ENCODE measurements at places on chromosomes 7 and 10.

DNA sequence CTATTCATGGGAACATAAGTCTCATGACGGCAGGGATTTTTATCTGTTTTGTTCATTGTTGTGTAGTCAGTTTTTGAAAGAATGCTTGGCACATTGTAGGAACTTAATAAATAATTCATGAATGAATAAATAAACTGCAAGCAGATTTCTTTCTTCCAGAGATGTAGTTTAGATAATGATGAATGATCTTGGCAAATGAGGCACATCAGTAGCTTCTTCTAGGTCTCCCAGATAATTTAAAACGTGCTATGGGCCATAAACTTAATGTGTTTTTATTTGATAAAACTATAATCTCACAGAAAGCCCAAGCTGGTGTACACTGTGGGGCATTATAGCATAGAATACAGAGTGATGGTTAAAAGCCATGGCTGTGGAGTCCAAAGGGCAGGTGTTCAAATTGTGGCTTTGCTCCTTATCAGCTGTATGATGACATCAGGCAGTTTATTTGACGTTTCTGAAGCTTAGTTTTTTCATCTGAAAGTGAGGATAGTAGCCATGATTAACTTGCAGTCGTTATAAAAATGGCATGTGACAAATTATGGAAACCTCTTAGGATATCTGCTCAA is 3.5 kb downstream of the MGAM start:
- no peak overlapping the region for H3K4me3 ChIP-seq
- DNase-seq, result no peak
- H3K4me1 ChIP-seq, result no peaks in the 10 kb centered on the region

DNA sequence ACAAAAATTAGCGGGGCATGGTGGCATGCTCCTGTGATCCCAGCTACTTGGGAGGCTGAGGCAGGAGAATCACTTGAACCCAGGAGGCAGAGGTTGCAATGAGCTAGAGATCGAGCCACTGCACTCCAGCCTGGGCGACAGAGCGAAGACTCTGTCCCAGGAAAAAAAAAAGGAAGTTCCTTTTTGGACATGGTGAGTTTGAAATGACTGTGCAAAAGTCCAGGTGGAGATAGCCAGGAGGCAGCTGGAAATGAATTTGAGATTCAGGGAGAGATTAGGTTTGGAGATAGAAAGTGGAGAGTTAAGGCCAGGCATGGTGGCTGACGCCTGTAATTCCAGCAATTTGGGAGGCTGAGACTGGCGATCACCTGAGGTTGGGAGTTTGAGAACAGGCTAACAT is 139.1 kb downstream of the MARCHF5 start:
- no peak for DNase-seq
- no peak overlapping the region for H3K27ac ChIP-seq
- H3K4me1 ChIP-seq, result no peaks in the 10 kb centered on the region
- no peaks in the 10 kb centered on the region for H3K27me3 ChIP-seq

DNA sequence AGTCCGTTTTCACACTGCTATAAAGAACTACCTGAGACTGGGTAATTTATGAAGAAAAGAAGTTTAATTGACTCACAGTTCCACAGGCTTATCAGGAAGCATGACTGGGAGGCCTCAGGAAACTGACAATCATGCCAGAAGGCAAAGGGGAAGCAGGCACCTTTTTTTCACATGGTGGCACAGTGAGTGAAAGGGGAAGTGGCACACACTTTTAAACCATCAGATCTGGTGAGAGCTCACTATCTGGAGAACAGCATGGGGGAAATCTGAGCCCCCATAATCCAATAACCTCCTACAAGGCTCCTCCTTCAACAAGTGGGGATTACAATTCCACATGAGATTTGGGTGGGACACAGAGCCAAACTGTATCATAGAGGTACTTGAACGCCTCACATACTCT is 30.0 kb downstream of the AGR3 start:
- no peak overlapping the region for H3K27ac ChIP-seq
- H3K36me3 ChIP-seq, result no peaks in the 10 kb centered on the region
- H3K27me3 ChIP-seq, result no peaks in the 10 kb centered on the region
- H3K4me1 ChIP-seq, result peaks cover 19% of the 10 kb centered on the region

DNA sequence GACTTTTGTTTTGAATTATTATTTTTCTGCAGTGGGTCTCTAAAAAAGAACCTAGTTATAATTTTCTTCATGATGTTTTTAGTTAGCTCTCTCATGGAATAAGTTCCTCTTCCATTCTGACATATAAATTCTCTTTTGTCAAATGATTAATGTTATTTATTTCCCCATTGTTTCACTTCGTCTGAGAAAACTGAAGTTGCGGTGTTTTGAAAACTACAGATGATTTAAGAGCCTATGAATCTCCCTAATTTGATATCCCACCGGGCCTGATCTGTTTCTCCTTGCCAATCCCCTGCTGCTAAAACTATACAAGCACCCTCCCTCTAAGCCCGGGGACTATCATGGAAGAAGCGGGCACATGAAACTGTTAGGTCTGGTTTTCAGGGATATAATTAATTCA is 41.4 kb downstream of the HTR7 start:
- H3K27ac ChIP-seq, result no peak overlapping the region
- no peaks in the 10 kb centered on the region for H3K27me3 ChIP-seq
- no peak overlapping the region for H3K4me3 ChIP-seq
- no peaks in the 10 kb centered on the region for H3K36me3 ChIP-seq
- no peak for DNase-seq

DNA sequence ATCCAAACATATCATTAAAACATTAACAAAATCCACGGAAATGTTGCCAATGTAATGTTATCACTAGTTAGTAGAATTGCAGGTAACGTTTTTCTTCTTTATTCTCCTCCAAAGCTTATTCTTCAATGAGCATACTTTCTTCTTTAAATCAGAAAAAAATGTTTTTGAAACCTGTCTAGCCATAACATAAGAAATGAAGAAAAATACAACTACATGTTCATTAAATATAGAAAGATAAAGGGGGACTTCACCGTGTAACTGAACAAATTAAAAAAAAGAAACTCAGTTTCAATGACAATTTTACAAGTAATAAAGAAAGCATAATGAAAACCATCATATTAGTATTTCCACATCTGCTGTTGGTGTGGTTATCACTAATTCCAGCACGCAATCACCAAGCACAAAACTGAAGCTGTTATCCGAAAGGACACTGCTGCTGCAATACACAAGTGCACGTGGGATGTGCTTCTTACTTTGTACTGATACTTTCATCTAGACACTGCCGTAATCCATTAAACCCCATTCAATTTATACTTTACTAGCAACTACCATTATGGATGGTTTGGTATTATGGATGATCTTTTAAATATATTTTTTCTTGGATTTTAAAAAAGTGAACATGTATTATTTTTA is 9.6 kb downstream of the ESYT2 start:
- peaks cover 73% of the 10 kb centered on the region for H3K4me1 ChIP-seq
- H3K27me3 ChIP-seq, result no peaks in the 10 kb centered on the region
- peak overlapping the region; percentile 65 for H3K4me3 ChIP-seq
- peaks cover 17% of the 10 kb centered on the region for H3K36me3 ChIP-seq
- H3K27ac ChIP-seq, result peak overlapping the region; percentile 96

- H3K36me3 ChIP-seq, result peaks cover 28% of the 10 kb centered on the region
- DNase-seq, result peak; percentile 24
- peak overlapping the region; percentile 84 for H3K27ac ChIP-seq
- peaks cover 23% of the 10 kb centered on the region for H3K4me1 ChIP-seq
- peak overlapping the region; percentile 78 for H3K4me3 ChIP-seq
- H3K27me3 ChIP-seq, result no peaks in the 10 kb centered on the region
These were observed 613 bp downstream of the USP6NL start for GRCh38 chr10:11610826-11611247.

DNA sequence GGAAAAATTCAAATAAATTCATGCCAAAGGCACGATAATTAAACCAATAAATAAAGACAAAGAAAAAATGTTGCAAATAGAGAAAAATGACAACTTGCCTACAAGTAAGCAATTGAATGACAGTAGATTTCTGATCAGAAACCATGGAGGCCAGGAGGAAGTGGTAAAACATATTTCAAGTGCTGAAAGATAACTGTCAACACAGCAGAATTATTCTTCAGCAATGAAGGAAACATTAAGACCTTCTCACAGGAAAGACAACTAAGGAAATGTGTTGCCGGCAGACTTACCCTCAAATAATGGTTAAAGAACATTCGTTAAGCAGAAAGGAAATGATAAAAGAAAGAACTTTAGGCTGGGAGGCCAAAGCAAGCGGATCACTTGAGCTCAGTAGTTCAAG is 30.4 kb downstream of the RUNDC3B start:
- no peak for DNase-seq
- no peaks in the 10 kb centered on the region for H3K27me3 ChIP-seq
- no peaks in the 10 kb centered on the region for H3K4me1 ChIP-seq
- H3K4me3 ChIP-seq, result no peak overlapping the region
- H3K27ac ChIP-seq, result no peak overlapping the region

GRCh38 chr7:157022681-157023588 is 12.5 kb upstream of the MNX1 start:
- peaks cover 8% of the 10 kb centered on the region for H3K36me3 ChIP-seq
- H3K4me1 ChIP-seq, result peaks cover 32% of the 10 kb centered on the region
- no peak for DNase-seq

GRCh38 chr10:538895-539294 is 150.6 kb downstream of the DIP2C start:
- H3K27ac ChIP-seq, result no peak overlapping the region
- DNase-seq, result no peak
- no peak overlapping the region for H3K4me3 ChIP-seq
- peaks cover 8% of the 10 kb centered on the region for H3K36me3 ChIP-seq

DNA sequence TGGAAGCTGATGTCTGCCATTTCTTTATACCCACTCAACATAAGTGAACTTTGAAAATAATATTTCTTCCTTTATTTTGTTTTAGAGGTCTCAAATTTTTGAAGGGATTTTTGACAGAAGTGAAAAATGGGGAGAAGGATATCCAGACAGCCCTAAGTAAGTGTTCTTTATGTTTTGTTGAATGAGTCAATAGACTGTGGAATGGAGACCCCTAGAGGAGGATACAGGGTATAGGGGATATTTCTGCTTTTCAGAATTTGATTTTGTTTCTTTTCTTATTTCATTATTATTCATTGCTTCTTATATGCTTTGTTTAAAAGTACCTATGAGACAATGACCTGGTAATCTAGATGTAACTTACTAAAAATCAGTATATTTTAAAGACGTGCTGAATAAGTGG is 34.4 kb downstream of the PLEKHA8 start:
- H3K27me3 ChIP-seq, result no peaks in the 10 kb centered on the region
- no peak overlapping the region for H3K4me3 ChIP-seq
- H3K36me3 ChIP-seq, result peaks cover 7% of the 10 kb centered on the region
- DNase-seq, result no peak

- H3K27ac ChIP-seq, result peak overlapping the region; percentile 57
- no peak for DNase-seq
- H3K27me3 ChIP-seq, result no peaks in the 10 kb centered on the region
These were observed 5.8 kb downstream of the IDE start for GRCh38 chr10:92567952-92568600.

DNA sequence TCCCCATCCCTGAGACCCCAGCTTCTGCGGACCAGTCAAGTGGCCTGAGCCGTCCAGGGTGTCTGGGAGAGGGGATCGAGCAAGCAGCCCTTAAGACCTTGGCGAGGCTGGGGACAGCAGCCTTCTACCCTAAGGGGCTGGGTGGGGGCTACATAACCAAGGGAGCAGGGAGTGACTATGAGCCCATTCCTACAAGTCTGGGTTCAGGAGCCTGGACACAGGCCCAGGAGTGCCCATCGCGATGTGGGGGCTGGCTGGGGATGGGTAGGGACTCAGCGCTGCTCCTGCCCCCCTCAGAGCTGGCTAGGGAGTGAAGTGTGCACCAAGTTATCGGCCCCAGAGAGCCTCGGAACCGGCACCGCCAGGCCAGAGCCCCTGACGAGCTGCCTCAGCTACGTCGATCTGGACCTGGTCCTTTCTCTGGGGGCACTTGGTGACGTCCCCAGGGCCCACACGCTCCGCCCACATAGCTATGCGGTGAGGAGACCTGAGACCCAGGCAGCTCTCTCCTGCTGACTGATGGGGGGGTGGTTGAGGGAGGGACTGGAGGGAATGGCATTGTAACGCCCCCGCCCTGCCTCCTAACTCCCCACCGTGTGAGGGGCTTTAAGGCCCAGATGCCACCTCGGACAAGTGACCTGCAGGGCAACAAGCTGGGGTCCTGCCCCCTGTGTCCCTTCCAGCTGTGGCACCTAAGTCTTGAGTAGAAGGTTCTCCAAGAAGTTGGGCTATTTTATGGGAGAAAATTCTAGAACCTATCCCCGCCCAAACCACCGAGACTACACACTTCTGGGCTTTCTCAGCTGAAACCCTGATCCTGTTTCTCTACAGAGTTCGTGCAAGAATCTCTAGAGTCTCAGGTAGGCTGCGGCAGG is 2.5 kb downstream of the SAP25 start:
- H3K27ac ChIP-seq, result no peak overlapping the region
- H3K4me3 ChIP-seq, result no peak overlapping the region
- H3K36me3 ChIP-seq, result peaks cover 52% of the 10 kb centered on the region
- peaks cover 20% of the 10 kb centered on the region for H3K4me1 ChIP-seq
- DNase-seq, result no peak

DNA sequence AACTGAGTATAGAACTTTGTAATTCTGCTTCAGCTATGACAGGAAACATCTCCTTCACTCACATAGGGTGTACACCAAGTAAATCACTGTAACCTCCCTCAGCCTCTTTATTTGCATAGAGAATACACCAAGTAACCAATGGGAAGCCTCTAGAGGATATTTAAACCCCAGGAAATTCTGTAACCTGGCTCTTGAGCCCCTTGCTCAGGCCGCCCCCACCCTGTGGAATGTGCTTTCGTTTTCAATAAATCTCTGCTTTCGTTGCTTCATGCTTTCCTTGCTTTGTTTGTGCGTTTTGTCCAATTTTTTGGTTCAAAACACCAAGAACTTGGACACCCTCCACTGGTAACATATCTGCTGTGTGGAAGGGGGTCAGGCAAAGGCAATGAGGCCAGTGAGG is 60.2 kb downstream of the CLRN3 start:
- H3K27ac ChIP-seq, result no peak overlapping the region
- no peak for DNase-seq
- peaks cover 80% of the 10 kb centered on the region for H3K27me3 ChIP-seq
- no peak overlapping the region for H3K4me3 ChIP-seq

GRCh38 chr7:73876361-73876760 is 15.4 kb downstream of the TMEM270 start:
- no peak overlapping the region for H3K4me3 ChIP-seq
- H3K27ac ChIP-seq, result no peak overlapping the region
- DNase-seq, result no peak
- H3K27me3 ChIP-seq, result peaks cover 23% of the 10 kb centered on the region
- H3K36me3 ChIP-seq, result no peaks in the 10 kb centered on the region

DNA sequence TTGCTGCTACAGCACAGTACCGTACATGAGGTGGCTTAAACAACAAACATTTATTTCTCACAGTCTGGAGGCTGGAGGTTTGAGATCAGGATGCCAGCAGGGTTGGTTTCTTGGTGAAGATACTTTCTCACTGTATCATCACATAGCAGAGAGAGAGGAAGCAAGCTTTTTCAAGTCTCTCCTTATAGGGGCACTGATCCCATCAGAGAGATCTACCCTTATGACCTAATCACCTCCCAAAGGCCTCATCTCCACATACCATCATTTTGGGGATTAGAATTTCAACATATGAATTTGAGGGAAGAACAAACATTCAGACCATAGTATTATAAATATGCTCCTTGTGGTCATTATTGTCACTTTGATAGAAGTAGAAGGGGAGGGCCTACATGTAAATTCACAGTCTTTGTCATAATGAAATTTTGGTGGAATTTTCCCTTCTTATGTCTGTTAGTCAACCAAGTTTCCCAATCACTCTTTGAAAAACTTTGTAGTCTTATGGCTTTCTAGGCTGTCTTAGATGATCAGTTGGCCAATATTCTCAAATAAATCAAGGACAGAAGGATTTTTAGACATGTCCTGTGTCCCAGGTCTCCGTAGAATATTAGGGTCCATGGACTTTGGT is 606.2 kb downstream of the LRMDA start:
- no peak overlapping the region for H3K4me3 ChIP-seq
- DNase-seq, result no peak
- peaks cover 20% of the 10 kb centered on the region for H3K4me1 ChIP-seq
- no peak overlapping the region for H3K27ac ChIP-seq
- H3K36me3 ChIP-seq, result no peaks in the 10 kb centered on the region

Data from Calu3 (cell line).